Left ventricle myocardium inferior (tissue), 1 donor: ENCODE measurements at places on chromosomes 6 and 20. TPM values are rescaled to one million over a fixed set of nuclear protein-coding genes. Genes with fewer than 3 reads are reported as not detected.

The DTD1 gene
- total RNA-seq, result 12.2 TPM

DNA sequence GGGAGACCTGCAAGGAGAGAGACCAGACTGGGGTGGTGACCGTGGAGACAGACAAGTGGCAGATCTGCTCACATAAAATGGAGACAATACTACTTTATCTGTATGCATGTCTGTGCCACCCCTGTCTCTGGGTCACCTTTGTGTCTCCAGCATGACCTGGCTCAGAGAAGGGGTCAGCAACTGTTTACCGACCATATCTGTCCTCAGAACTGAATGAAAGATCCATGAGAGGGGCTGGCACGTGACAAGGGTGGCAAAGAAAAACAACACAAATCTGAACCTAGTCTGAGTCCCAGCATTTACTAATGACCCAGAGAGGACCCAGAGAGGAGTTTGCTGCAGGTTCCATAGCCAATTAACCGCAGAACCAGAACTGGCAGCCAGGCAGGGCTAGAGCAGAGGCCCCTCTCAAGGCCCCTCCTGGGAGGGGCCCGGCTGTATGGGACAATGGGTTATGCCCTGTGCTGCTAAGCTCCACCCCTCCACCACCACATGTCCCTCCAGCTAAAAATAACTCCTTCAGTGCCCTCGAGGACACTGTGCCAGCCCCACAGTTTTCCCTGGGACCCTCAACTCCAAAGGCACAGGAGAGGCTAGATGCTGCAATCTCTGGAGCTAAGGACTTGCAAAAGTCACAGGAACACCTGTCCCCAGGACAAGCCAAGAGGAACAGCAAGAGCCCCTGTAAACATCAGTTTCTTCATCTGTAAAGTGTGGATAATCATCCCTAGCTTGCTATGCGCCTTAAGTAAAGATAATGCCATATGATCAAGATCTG, 2.2 kb downstream of the AHCY start:
- peak; percentile 28 for DNase-seq
- H3K4me1 ChIP-seq, result peaks cover 38% of the 10 kb centered on the region
- no peaks in the 10 kb centered on the region for H3K27me3 ChIP-seq
- H3K27ac ChIP-seq, result peak overlapping the region; percentile 64
- no peaks in the 10 kb centered on the region for H3K36me3 ChIP-seq

DNA sequence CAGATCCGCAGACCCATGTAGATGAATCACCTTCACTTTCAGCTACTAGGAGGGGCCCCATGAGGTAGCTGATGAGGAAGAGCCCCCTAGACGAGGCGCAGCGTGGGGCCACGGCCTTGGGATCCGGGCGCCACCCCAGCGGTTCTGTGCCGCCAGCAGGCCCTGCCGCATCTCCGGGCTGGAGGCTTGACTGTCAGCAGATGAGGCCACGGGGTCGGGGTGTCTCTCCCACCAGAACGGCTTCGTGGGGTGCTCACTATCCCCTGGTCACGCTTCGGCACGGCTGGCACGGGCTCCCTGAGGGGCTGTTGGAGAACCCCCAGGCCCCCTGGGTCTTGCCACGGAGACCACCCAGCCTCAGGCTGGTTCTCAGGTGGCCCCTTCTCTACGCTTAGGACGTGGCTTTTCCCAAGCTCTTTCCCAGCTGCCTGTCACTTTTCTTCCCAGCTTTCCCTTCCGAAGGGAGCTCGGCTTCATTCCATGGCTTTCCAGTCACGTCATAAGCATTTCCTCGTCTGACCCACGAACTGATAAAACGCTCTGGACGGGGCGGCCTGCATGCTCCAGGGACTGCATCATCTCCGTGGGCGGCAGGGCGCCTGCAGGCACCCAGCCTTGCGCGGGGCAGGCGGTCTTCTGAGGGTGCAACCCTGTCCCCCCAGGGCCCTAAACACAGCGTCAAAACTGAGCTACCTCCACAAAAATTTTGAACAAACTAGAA, 85.9 kb downstream of the THBS2 start:
- H3K27me3 ChIP-seq, result peaks cover 29% of the 10 kb centered on the region
- H3K4me3 ChIP-seq, result peak overlapping the region; percentile 29
- no peaks in the 10 kb centered on the region for H3K4me1 ChIP-seq
- H3K27ac ChIP-seq, result peak overlapping the region; percentile 72

DNA sequence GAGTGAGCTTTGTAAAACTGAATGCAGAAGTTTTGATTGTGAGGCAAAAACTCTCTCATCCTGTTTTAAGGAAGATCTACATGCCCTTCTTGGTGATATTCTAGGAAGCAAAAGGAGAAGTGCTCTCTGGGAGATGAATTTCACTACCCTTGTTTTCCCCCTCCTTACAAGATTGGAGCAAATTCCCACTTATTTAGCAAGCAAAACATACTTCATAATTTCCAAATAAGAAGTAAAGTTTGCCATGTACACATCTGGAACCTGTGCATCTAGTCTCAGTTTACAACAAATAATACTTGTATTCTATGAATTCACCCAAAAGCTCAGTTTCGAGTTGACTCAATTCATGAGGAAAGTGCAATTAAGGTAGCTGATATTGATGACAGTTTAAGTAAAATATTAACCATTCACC, 27.6 kb upstream of the IFNGR1 start:
- no peaks in the 10 kb centered on the region for H3K36me3 ChIP-seq
- no peak overlapping the region for H3K4me3 ChIP-seq
- H3K4me1 ChIP-seq, result peaks cover under 1% of the 10 kb centered on the region
- no peaks in the 10 kb centered on the region for H3K27me3 ChIP-seq

GRCh38 chr6:11428371-11428770, 109.2 kb upstream of the TMEM170B start:
- DNase-seq, result no peak
- H3K27me3 ChIP-seq, result no peaks in the 10 kb centered on the region
- peak overlapping the region; percentile 77 for H3K27ac ChIP-seq
- H3K4me3 ChIP-seq, result no peak overlapping the region
- H3K4me1 ChIP-seq, result peaks cover 71% of the 10 kb centered on the region

DNA sequence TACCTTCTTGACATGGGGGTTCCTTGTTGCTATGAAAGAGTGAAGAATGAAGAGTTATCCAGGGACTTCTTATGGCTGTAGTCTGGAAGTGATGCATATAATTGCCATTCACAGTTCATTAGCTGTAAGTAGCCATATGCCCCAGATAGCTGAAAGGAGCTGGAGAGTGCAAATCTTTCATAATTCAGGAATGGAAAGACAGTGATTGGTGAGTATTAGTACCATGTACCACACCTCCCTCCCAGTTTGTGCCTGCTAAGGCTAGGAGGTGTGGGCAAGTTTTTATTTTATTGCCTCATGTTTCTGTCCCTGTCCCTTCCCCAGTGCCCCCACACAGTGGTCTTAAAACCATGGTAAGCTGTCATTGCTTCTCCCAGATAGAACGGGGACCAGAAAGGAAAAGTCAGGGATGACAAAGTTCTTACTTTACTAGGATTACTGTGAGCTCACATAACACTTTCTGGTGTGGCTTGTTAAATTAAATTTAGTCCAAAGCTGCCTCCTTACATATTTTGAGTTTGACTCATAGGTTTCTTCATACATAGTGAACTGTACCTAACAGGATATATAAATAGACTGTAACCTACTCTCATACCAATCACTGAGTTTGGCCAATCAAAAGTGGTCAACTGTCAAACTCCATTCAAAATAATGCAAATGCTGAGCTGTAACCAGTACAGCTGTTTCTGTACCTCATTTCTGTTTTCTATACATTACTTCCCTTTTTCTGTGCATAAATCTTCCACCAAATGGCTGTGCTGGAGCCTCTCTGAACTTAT, 119.4 kb downstream of the RFPL4B start:
- no peak for DNase-seq
- H3K27ac ChIP-seq, result no peak overlapping the region
- H3K36me3 ChIP-seq, result no peaks in the 10 kb centered on the region
- no peaks in the 10 kb centered on the region for H3K27me3 ChIP-seq
- H3K4me1 ChIP-seq, result no peaks in the 10 kb centered on the region

- H3K27ac ChIP-seq, result no peak overlapping the region
- H3K4me1 ChIP-seq, result no peaks in the 10 kb centered on the region
- H3K36me3 ChIP-seq, result no peaks in the 10 kb centered on the region
- no peak for DNase-seq
- no peak overlapping the region for H3K4me3 ChIP-seq
Observed at GRCh38 chr6:38198219-38198618, 378.7 kb downstream of the ZFAND3 start.

DNA sequence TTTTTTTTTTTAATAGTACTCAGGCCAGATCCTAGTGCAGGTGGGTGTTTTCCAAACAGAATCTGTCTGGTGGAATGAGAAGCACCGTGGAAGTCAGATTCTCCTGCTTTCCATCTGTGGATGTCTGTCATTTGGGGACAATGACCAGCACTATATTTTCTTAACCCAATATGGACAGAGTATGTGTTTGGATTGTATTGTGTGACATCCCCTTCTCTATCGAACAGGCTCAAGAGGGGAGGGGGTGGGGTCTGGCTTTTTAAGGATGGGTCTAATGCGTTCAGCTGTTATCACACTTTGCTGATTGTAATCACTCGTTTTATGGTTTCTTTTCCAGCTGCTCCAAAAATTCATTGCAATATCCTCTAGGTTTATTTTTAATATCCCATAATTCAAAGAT, 197.5 kb upstream of the CEP162 start:
- H3K4me1 ChIP-seq, result no peaks in the 10 kb centered on the region
- no peaks in the 10 kb centered on the region for H3K36me3 ChIP-seq
- H3K27me3 ChIP-seq, result peaks cover 8% of the 10 kb centered on the region

The SLC2A10 gene
- total RNA-seq, result 2.8 TPM

The FGD2 gene
- 6.0 TPM for total RNA-seq

The ZNF311 gene
- total RNA-seq, result 0.36 TPM

GRCh38 chr6:167665698-167666330, 160.9 kb upstream of the AFDN start:
- no peaks in the 10 kb centered on the region for H3K36me3 ChIP-seq
- no peak overlapping the region for H3K4me3 ChIP-seq
- no peaks in the 10 kb centered on the region for H3K27me3 ChIP-seq
- no peak overlapping the region for H3K27ac ChIP-seq
- DNase-seq, result no peak

The CLVS2 gene
- total RNA-seq, result 0.05 TPM

The TBC1D20 gene
- 23.0 TPM for total RNA-seq

The OLIG3 gene
- not detected for total RNA-seq

The PREX1 gene
- total RNA-seq, result 11.2 TPM

DNA sequence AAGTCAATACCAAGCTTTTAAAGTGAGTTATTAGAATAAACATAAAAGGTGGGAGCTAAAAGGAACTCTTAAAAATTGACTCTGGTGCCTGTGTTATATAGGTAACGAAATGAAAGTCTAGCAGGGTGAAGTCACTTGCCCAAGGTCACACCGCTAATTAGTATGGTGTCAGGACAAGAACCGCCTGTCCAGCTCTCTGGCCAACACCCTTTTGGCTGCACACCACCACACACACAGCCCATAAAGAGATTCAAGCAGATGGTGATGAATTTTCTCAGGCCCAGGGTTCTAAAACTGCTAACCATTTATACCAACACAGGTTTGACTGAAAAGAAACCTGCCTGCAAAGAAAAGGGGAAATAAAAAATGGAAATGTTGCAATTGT, 20.2 kb downstream of the GFOD1 start:
- peak overlapping the region; percentile 76 for H3K27ac ChIP-seq
- H3K27me3 ChIP-seq, result no peaks in the 10 kb centered on the region
- H3K4me1 ChIP-seq, result peaks cover 95% of the 10 kb centered on the region
- no peak for DNase-seq
- peak overlapping the region; percentile 24 for H3K4me3 ChIP-seq
